OCI-M1 (cell line): ENCODE measurements at places on chromosomes 4 and X.
A peak's percentile ranks its signal among the peaks of the same experiment; 100 is the strongest.

DNA sequence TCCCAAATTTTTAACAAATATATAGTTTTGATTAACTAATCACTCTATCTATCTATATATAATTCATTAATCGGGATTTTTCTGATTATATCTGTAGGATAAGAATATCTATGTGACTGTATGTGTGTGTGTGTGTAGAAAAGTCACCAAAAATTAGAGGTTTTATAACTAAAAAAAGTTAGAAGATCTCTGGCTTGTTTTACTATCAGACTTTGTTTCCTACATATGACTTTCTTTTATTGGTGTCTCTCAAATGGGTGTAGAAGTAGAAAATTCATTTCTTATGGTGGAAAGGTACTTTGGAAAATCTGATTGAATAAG, 26.7 kb upstream of the TMPRSS11D start:
- DNase-seq = no peak

- no peak for DNase-seq
Measured at GRCh38 chr4:24973404-24973746, 57.4 kb downstream of the LGI2 start.

DNA sequence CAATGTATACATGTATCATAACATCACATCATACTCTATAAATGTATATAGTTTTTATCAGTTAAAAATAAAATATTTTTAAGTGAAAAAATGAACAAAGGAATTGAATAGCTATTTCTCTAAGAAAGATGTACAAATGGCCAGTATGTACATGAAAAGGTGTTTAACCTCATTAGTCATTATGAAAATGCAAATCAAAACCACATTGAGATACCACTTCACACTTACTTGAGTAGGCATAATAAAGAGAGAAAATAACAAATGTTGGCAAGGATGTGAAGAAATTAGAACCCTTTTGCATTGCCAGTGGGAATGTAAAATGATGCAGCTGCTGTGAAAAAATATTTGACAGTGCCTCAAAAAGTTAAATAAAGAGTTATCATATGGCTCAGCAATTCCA, 95.5 kb downstream of the IRS4 start:
- DNase-seq = no peak

- no peak for DNase-seq
Measured at GRCh38 chr4:47342796-47343195, 120.7 kb downstream of the COMMD8 start.

- DNase-seq = no peak
Measured at GRCh38 chr4:186725469-186726425, 2.1 kb upstream of the FAT1 start.

DNA sequence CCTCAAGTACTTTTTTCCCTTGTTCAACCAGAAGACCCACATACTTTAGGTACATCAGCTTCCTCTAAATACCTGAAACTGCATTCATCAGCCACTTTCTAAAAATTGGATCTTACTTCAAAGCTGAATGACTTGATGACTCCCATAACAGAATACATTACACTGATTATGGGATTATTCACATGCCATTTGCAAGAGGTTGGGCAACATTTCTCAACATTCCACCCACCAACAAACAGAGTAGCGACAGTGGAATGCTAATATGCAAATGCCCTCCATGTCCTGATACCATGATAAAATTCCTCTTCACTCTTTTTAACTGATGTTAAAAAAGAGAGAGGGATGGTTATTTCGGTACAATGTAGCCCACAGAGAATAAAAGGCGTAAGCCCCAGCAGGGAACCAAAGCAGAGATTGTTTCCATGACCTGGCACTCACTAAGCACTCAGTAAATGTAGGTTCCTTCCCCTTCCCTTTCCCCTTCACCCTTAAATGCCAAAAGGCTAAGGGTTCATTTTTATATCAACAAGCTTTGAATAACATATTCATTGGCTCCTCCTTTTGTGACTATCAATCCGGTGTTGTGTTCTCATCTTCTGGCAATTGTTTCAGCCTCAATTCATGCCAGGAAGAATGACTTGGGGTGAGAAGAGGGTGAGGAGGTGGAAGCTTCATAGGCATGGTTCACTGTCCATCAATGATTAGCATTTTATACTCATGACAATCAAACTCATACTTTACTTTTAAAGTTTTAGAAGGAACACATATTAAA, 317.2 kb downstream of the DHX15 start:
- DNase-seq = no peak

- DNase-seq = no peak
Measured at GRCh38 chrX:119410854-119411253, 11.7 kb downstream of the SLC25A43 start.

DNA sequence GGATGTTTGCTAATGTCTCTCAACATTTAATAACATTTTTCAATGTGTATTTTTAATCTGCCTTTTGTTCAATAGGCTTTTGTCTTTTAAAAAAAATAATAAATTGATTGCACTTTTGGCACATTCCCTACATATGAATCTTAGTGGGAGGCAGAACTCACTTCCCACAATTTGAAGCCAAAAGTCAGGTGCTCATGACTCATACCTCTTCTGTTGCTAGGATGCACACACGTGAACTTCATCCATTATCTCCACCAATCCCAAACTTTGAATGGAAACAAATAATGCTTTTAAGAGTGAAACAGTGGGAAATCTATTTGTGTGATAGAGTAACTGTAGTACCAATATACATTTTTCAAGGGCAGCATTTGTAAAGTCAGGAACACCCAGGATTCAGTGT, 260.5 kb downstream of the IQCM start:
- no peak for DNase-seq

GRCh38 chrX:65586491-65586890, 51.9 kb upstream of the LAS1L start:
- DNase-seq = no peak

DNA sequence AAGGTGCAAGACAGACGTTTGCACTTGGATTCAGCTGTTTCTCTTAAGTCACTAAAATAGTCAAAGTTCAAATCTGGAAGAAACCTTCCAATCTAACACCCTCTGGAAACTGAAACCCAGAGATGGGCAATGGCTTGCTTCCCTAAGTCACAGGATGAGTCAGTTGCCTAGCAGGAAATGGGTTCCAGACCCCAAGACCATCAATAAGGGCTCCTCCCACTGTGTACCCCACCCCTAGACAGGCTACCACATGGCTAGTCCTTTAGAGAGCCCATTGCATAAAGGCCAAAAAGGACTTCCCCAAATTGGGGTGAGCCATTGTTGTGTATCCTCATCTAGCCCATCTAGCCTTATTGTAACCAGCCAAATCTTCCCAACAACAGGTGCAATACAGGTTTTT, 216.2 kb downstream of the HS6ST2 start:
- no peak for DNase-seq

- DNase-seq = no peak
Measured at GRCh38 chr4:41077628-41078027, 136.7 kb downstream of the APBB2 start.

- DNase-seq = no peak
Measured at GRCh38 chr4:170025523-170026252, 507 bp downstream of the MFAP3L start.

- DNase-seq = no peak
Measured at GRCh38 chr4:5784960-5785611, 74.1 kb downstream of the EVC start.

DNA sequence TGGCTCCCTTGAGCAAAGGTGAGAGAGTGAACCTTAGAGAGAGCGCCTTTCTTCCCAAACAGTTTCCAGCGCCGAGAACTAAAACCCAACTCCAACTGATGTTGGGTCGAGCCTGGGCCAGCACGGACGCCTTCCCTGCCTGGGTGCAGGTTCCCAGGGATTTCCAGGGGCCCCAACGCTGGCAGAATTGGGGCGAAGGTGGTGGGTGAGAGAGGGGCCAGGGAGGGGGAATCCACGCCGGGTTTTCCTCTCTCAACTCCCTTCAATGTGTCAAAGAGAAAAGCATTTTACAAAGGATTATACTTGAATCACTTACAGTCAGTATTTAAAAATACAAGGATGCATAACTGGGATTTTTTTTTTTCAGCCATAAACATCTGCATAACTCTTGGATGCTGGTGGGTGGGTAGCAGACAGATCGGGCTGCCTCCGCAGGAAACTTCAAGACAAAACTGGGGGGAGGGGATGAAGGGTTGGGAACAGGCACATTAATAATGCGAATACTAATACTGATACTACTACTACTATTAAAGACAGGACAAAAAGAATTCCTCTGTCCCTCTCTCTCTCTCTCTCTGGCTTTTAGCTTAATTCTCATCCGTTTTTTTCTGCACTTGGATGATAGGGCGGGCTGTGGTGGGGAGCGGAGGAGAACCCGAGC, 1.3 kb upstream of the ARX start:
- DNase-seq = no peak

DNA sequence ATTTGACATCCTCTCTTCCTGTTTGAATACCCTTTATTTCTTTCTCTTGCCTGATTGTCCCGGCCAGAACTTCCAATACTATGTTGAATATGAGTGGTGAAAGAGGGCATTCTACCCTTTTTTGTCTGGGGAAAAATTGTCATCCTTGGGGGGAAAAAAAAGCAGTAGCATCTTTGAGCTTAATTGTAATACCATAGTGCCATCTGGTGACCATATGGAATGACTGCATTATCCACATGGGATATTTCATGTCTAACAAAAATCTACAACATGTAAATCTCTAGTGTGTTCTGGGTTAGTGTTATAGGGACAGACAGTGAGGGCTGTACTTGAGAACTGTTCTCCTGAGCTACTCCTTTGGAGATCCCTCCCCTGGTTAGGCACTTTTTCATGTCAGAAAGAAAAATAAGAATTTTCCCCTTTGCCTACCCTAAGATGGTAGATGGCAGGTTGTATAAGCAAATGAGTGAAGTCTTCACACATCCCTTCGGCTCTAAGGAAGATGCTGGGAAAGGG, 26.0 kb downstream of the CAPN6 start:
- peak; percentile 12 for DNase-seq

DNA sequence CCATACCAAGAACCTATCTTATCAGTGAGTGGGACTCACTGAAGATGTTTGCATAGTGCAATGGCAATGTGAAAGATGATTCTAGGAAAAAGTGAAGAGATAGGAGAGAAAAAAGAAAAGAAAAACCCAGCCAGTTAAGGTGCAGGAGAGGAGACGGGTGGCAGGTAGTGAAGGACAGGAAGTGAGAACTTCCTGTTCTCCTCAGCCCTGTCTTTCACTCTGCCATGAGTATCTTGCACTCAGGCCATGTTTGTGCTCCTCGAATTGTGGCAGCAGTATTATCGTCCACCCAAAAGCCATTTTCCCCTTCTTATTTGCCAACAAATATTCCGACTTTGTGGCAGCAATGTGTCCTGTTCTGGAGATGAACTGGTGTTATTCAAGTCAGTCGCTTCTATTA, 8.6 kb upstream of the ENPEP start:
- DNase-seq = no peak

DNA sequence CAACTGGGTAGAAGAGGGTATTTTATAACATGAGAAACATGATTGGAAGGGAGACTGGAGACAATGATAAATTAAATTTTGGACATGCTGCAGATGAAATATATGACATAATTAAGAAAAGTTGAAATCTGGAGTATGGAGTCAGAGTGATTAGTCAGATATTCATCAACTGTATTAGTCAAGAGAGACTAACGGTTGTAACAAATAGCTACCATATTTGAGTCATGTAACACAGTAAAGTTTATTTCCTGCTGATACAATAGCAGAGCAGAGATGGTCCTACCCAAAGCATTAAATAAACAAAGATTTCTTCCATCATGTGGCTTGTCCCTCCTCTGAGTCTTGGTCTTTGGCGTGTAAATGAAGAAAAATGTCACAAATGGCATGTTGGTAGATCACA, 321.3 kb downstream of the GALNTL6 start:
- no peak for DNase-seq

- peak; percentile 62 for DNase-seq
Measured at GRCh38 chrX:150476164-150476699, 92.2 kb upstream of the MTM1 start.
